ENCODE measurements at places on chromosomes 3 and 15. TPM values are rescaled to one million over a fixed set of nuclear protein-coding genes. Genes with fewer than 3 reads are reported as not detected.

The TP63 gene
- not detected for total RNA-seq

The LYZL4 gene
- total RNA-seq, result not detected

The PPARG gene
- 64.2 TPM for total RNA-seq

- H3K4me3 ChIP-seq, result no peak overlapping the region
- H3K36me3 ChIP-seq, result no peaks in the 10 kb centered on the region
- no peak for DNase-seq
- H3K27ac ChIP-seq, result no peak overlapping the region
- H3K4me1 ChIP-seq, result no peaks in the 10 kb centered on the region
- no peaks in the 10 kb centered on the region for H3K27me3 ChIP-seq
These were observed 80.3 kb downstream of the STAG1 start for GRCh38 chr3:136671921-136672320.

GRCh38 chr15:32682569-32682968, 35.2 kb upstream of the GREM1 start:
- no peaks in the 10 kb centered on the region for H3K4me1 ChIP-seq
- no peak overlapping the region for H3K27ac ChIP-seq
- no peak overlapping the region for H3K4me3 ChIP-seq
- DNase-seq, result no peak

GRCh38 chr3:10516544-10517452, 11.4 kb upstream of the ATP2B2 start:
- no peak for DNase-seq
- H3K27ac ChIP-seq, result no peak overlapping the region
- no peaks in the 10 kb centered on the region for H3K27me3 ChIP-seq
- no peaks in the 10 kb centered on the region for H3K36me3 ChIP-seq
- H3K4me3 ChIP-seq, result no peak overlapping the region

DNA sequence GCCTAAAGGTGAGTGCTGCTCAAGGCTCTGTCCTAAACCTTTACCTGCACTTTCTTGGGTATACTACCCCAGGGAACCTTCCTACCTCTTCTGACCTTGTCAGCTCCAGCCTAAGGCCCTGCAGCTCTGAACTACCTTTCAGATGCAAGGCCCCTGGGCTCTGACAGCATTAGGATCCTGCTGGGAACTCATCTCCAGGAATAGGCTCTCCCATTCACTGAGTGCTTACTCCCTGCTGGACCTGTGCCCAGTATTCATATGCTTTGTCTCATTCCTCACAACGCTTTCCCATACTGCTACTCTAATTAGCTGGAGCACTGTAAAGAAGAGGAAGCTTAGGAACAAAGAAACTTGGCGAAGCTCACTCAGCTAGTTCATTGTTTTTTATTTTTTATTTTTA, 53.8 kb upstream of the RAB6B start:
- H3K36me3 ChIP-seq, result no peaks in the 10 kb centered on the region
- no peak overlapping the region for H3K27ac ChIP-seq
- H3K4me1 ChIP-seq, result peaks cover 11% of the 10 kb centered on the region
- no peaks in the 10 kb centered on the region for H3K27me3 ChIP-seq
- H3K4me3 ChIP-seq, result no peak overlapping the region
- no peak for DNase-seq

The ZNF662 gene
- 9.0 TPM for total RNA-seq

GRCh38 chr3:123700791-123701722, 116.2 kb upstream of the HACD2 start:
- no peak for DNase-seq
- peak overlapping the region; percentile 26 for H3K4me3 ChIP-seq
- no peaks in the 10 kb centered on the region for H3K27me3 ChIP-seq
- no peaks in the 10 kb centered on the region for H3K36me3 ChIP-seq
- peak overlapping the region; percentile 64 for H3K27ac ChIP-seq
- peaks cover 25% of the 10 kb centered on the region for H3K4me1 ChIP-seq

The FOXL2 gene
- not detected for total RNA-seq

- no peaks in the 10 kb centered on the region for H3K36me3 ChIP-seq
- H3K27me3 ChIP-seq, result no peaks in the 10 kb centered on the region
- H3K4me1 ChIP-seq, result peaks cover 32% of the 10 kb centered on the region
- no peak for DNase-seq
- no peak overlapping the region for H3K4me3 ChIP-seq
These were observed 4.2 kb downstream of the MAPKBP1 start for GRCh38 chr15:41778521-41778920.

The HDAC11 gene
- 20.9 TPM for total RNA-seq

DNA sequence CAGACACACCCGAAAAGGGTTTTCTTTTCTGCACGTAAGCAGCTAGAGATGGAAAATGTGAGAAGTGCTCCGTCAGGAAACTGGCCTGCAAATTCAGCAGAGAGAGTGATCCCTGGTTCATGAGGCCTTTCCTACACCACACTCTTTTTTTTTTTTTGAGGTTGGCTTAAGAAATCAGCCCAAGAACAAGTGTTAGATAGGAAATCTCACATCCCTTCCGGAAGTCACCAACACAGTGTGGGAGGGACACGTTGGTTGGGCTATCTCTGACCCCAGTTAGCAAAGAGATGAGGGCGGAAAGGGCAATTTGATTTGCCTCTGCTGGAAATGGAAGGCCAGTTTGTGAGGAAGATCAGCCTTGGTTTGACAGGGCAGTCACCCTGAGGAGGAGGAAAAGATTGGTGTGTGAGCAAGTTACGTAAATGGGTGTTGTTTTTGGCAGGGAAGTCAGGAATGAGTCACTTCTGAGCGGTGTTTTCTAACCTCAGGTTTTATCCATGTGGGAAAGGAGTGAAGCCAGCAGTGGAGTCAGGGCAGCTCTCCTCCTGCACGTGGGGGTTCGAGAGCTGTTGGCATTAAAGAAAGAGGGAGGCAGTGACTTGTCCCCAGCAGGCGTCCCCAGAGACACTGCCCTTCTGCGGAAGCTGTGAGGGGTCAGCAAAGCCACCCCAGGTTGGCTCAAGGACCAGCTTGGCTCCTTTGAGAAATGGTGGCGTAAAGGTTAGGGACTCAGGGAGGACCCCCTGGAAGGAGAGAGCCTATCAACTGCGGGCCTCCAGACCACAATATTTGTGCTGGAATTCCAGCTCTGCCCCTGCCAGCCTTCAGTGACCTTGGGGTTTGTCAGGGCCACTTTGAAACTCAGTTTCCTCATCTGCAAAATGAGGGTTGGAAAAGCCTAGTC, 237.6 kb upstream of the BHLHE40 start:
- no peaks in the 10 kb centered on the region for H3K36me3 ChIP-seq
- DNase-seq, result peak; percentile 50
- no peak overlapping the region for H3K4me3 ChIP-seq
- no peaks in the 10 kb centered on the region for H3K4me1 ChIP-seq
- H3K27me3 ChIP-seq, result no peaks in the 10 kb centered on the region

- no peaks in the 10 kb centered on the region for H3K27me3 ChIP-seq
- no peaks in the 10 kb centered on the region for H3K36me3 ChIP-seq
- H3K4me3 ChIP-seq, result no peak overlapping the region
These were observed 19.4 kb upstream of the SKOR1 start for GRCh38 chr15:67805666-67806516.

DNA sequence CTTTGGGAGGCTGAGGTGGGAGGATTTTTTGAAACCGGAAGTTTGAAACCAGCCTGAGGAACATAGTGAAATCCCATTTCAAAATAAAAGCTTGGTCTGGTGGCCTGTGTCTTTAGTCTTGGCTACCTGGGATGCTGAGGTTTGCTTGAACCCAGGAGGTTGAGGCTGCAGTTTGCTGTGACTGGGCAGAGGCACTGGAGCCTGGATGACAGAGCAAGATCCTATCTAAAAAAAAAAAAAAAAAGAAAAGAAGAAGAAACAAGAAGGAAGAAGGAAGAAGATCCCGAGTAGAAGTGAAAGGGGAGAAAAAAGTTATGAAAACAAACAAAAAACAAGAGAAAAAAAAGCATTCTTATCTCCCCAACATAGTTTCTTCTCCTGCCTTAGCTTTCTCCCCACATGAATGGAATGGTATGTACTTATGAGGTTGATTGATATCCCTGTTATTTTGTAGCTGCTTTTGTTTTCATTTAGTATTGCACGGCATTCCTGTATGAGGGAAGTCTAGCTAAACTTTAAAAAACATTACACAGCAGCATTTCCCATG, 42.4 kb downstream of the TMEM40 start:
- H3K4me3 ChIP-seq, result no peak overlapping the region
- H3K27ac ChIP-seq, result no peak overlapping the region
- no peaks in the 10 kb centered on the region for H3K27me3 ChIP-seq
- no peaks in the 10 kb centered on the region for H3K4me1 ChIP-seq
- H3K36me3 ChIP-seq, result no peaks in the 10 kb centered on the region
- no peak for DNase-seq

The FANCD2OS gene
- total RNA-seq, result not detected

- H3K27me3 ChIP-seq, result no peaks in the 10 kb centered on the region
These were observed 9.8 kb downstream of the APBA2 start for GRCh38 chr15:28895566-28895965.

DNA sequence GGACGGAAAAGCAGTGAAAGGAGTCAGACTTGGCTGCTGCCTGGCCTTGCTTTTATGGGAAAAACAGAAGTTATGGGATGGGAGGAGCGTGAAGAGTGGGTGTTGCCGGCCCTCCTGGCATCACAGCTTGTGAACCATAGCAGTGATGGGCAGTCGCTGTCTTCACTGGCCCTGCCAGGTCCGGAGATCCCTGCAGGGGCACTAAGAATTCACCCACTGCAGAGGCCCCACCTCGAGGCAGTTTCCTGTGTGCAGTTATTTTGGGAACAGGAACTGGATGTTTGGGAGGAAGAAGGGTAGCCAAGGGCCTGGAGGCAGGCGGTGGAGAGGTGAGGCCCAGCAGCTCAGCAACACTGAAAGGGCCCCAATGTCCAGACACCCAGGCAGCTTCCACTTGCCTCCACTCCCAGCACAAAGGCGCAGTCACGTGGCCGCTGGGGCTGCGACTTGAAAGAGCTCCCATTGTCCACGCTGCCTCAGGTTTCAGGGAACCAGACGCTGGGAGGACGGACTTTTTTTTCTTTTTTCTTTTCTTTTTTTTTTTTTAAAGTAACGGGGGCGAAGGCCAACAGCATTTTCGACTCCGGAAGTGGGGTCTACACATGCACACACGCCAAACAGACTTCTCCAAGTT, 255.6 kb downstream of the ZNF621 start:
- H3K4me1 ChIP-seq, result peaks cover 9% of the 10 kb centered on the region
- H3K4me3 ChIP-seq, result peak overlapping the region; percentile 4
- H3K36me3 ChIP-seq, result no peaks in the 10 kb centered on the region
- H3K27ac ChIP-seq, result peak overlapping the region; percentile 85
- peak; percentile 76 for DNase-seq
- no peaks in the 10 kb centered on the region for H3K27me3 ChIP-seq

The PATL2 gene
- total RNA-seq, result 0.87 TPM

The RBPMS2 gene
- total RNA-seq, result 2.0 TPM

The CNTN6 gene
- not detected for total RNA-seq

GRCh38 chr3:64814351-64814750, 126.6 kb upstream of the ADAMTS9 start:
- peaks cover 9% of the 10 kb centered on the region for H3K4me1 ChIP-seq
- DNase-seq, result no peak
- no peaks in the 10 kb centered on the region for H3K27me3 ChIP-seq
- no peak overlapping the region for H3K27ac ChIP-seq

- no peaks in the 10 kb centered on the region for H3K36me3 ChIP-seq
- peaks cover 3% of the 10 kb centered on the region for H3K4me1 ChIP-seq
- H3K27me3 ChIP-seq, result no peaks in the 10 kb centered on the region
- no peak overlapping the region for H3K27ac ChIP-seq
These were observed 30.4 kb downstream of the PSTPIP1 start for GRCh38 chr15:77025083-77025901.

- H3K4me1 ChIP-seq, result no peaks in the 10 kb centered on the region
- no peak overlapping the region for H3K27ac ChIP-seq
- no peaks in the 10 kb centered on the region for H3K27me3 ChIP-seq
- no peak for DNase-seq
- H3K36me3 ChIP-seq, result peaks cover 70% of the 10 kb centered on the region
- H3K4me3 ChIP-seq, result no peak overlapping the region
These were observed 62.4 kb downstream of the ATP2C1 start for GRCh38 chr3:130956281-130956680.

Data from tibial nerve (tissue), 4 donors.